NCI-H2029 treated with DMSO at 0.1 percent for 48 hours (cell line): ENCODE measurements at places on chromosomes 6 and 20.

DNA sequence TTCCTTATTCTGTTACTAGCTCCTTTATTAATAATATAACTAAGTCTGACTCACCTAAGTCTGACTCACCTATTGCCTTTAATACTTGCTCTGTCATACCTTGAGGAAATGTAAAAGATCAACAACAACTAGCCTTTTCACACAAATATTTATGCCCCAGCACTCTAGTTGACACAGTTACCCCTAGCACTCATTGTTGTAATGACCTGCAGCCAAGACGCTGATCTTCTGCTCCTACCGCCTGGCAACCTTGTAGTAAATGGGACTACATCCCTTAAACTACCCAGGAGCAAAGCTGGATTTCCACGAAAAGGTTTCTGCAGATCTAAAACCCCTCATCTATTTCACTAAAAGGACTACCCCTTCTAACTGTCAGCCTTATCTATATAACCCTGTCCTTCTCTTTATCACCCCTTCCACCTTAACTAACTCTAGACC lies 90.0 kb downstream of the PLG start:
- no peak for DNase-seq

GRCh38 chr6:75102301-75102700 lies 103.6 kb downstream of the COL12A1 start:
- DNase-seq, result no peak

GRCh38 chr6:133358574-133359150 lies 117.5 kb downstream of the EYA4 start:
- no peak for DNase-seq

DNA sequence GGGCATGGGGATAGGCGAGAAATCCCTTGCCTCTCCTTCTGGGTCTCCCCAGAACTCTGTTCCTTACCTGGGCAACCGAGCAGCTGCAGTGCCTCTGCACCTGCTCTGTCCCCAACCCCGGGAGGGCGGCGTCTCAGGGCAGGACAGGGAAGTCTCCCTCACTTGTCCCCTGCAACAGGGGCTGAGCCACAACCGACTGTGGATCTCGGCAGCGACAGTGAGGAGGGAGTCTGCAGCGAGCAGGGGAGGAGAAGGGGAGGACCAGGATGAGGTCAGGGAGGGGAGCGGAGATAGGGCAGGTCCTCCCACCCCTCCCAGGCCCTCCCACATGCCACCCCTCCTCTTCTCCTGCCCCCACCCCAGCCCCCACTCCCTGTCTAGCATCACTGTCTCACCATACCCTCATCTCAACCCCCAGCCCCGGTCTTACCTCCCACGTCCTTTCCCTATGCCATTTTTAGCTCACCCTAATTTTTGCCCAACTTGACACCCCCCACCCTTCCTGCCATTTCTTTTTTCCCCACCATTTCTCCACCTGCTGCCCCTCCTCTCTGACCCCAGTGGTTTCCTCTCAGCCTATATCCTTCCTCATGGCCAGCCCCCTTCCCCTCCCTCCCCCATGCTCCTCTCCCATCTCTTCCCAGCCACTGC lies at the start of gene TNXB:
TSS of gene TNXB (minus strand) at position 225 of the 651 bp plus-strand sequence. CDS start 11,140 bp downstream, outside the sequence.
- DNase-seq, result no peak

- no peak for DNase-seq
Observed at GRCh38 chr6:108755257-108756240, 92.7 kb upstream of the ARMC2 start.

- DNase-seq, result no peak
Observed at GRCh38 chr6:135322427-135323201, 141.5 kb downstream of the MYB start.

DNA sequence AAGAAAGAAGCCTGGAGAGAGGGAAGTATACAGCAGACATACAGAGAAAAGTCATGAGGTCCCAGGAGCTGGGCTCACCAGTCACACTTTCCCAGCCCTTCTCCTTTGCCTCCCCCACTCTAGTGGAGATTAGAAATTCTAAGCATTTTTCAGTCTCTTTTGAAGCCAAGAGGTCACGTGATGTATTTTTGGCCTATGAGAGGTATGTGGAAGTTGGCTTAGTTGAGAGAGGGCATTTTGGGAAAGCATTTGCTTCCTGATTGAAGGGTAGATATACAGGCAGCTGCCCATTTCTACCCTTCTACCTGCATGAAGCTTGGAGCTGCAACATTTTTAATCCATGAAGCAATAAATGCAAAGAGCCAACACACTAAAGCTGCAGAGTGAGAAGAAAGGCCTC lies 106.0 kb upstream of the TNFAIP3 start:
- DNase-seq, result no peak

GRCh38 chr6:35562060-35562459 lies 49.4 kb upstream of the TULP1 start:
- DNase-seq, result no peak

DNA sequence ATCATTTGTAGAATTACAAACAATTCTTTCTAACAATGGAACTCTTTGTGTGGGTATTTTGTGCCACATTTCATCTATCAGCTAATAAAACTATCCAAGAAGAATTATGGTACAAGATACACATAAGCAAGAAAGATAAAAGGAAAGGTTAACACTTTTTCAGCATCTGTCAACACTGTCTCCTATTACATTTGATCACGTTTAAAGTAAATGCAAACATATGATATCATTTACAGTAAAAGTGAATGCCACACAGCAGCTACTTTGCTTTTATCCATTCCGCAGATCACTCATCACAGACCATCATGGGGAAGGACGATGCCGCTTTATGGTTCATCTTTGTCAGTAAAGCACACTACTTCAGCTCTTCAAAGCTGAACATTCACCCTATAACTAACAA lies 456.4 kb upstream of the MANEA start:
- DNase-seq, result no peak

GRCh38 chr6:168735268-168735949 lies 294.4 kb downstream of the SMOC2 start:
- DNase-seq, result peak; percentile 92

DNA sequence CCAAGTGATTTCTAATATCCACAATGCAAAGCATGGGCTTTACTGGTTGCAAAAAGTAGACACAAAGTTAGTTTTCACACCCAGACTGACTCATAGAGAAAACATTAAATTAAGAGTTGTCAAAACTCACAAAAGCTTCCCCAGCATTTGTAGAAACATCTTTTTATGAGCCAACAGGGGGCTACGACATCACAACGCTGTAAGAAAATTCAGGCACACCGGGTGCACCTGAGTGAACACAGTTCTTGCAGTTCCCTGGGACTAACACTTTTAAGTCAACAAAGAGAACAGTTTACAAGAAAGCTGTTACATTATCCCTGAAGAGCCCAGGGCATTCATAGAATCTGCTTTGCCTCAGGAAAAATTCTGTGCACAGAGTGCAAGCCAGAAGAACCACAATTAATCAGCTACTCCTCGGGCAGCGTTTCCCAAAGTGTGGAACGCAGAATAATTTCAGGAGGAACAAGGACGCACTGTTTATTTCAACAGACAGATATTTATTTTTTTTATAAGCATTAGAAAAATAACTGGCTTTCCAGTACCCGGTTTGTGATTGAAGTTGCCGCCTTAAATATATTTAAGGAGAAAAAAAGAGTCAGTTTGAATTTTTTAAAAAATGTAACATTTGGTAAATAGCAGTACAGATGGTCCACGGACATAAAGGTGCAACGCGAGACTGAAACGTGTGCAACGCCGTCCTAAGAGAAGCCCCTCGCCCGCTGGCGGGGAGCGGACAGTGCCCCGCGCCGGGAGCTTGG lies 1.2 kb downstream of the NCOA5 start:
- DNase-seq, result no peak

DNA sequence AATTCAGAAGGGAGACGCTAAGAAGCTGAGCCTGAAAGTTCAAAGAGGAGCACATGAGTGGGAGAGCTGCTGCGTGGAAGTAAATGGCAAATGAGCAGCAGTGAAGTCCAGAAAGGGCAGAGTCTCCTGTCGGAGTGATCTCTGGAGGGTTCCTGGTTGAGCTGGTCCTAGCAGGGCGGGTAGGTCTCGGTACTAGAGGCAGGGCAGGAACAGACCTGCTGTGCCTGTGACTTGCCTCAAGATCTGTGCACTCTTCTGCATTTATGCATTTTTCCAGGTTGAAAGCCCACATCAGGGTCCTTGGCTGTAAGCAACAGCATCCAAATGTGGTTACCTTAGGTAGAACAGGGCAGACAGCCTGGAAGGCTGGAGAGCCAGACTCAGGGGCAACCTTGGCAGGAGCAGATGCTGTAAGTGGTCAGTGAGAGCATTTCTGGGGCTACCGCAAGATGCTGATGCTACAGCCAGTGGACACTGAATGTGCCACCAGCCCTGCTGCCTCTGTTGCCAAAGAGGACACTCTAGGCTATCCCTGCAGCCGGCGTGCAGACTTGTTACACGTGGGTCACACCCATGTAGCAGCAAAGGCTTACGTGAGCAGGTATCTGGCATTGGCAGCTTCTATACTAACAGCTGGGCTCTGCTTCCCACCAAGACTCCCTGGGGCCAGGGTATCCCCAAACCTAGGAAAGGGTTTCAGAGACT lies 8.4 kb downstream of the DUSP22 start:
- DNase-seq, result no peak

DNA sequence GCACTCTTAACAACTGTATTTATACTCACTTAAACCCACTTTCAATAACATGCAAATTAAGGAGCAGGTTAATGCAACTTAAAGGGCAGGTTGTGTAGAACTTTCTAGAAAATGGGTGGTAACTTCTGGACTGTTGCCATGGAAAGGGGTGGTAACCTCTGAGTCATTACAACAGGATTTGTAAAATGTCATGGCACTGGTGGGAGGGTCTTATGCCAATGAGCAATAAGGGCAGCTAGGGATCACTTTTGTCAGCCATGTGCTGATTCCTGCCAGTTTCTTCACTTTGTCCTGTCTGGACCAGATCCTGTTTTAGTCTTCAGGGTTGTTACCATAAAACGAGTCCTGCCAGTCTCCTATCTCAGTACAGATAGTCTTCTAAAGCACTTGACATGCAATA lies 560.5 kb upstream of the PTCHD4 start:
- DNase-seq, result no peak

DNA sequence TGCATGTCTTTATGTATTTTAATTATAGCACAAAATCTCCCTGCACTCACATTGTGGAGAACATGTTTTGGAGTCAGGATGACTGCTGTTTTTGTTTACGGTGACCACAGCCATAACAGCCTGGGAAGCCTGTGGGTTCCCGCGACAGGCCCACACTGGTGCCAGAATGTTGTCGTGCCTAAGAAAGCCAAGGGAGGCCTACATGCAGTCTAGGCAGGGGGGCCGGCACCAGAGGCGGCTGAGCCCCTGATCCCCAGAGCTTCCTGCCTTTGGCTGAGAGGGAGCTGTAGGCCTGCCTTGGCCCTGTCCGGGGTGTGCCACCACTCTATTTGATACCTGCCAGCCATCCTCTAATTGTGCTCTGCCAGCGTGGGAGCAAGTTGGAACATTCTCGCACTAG lies 46.7 kb downstream of the TBC1D7 start:
- DNase-seq, result no peak

- DNase-seq, result no peak
Observed at GRCh38 chr6:65706436-65706835, 590 bp downstream of the EYS start.

DNA sequence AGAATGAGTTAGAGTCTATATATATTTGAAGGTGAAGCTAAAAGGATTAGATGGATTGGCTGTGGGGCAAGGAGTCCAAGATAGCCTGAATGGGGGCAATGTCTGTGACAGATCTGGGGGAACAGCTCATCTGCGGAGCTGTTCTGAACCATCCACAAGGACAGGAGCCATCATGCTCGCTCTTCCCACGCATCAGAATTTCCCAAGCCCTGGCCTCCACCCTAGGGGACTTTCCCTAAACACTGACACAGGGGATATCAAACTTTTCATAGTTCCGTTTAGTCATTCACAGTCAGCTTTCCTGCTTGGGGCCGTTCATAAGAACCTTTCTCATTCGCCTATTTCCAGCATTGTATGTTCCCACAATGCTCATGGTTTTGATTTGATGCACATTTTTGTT lies 37.6 kb upstream of the CCN6 start:
- DNase-seq, result no peak

- no peak for DNase-seq
Observed at GRCh38 chr20:4885877-4886276, 115.4 kb downstream of the SLC23A2 start.
